Stimulated activated CD4-positive, alpha-beta T cell treated with anti-CD3 and anti-CD28 coated beads, Interleukin-1b, Interleukin-23, amount 100 ng/mL, for 24 hours (primary cell): ENCODE measurements at places on chromosomes 5 and 9.
A peak's percentile ranks its signal among the peaks of the same experiment; 100 is the strongest.

DNA sequence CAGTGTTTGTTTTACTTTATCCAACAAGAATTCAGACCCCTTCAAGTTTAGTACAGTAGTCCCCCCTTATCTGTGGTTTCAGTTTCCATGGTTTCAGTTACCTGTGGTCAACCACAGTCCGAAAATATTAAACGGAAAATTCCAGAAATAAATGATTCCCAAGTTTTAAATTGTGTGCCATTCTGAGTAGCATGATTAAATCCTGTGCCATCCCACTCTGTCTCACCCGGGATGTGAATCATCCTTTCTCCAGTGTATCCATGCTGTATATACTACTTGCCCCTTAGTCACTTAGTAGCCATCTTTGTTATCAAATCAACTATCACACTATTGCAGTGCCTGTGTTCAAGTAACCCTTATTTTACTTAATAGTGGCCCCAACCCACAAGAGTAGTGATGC is 153.8 kb upstream of the RASA1 start:
- no peak for DNase-seq

DNA sequence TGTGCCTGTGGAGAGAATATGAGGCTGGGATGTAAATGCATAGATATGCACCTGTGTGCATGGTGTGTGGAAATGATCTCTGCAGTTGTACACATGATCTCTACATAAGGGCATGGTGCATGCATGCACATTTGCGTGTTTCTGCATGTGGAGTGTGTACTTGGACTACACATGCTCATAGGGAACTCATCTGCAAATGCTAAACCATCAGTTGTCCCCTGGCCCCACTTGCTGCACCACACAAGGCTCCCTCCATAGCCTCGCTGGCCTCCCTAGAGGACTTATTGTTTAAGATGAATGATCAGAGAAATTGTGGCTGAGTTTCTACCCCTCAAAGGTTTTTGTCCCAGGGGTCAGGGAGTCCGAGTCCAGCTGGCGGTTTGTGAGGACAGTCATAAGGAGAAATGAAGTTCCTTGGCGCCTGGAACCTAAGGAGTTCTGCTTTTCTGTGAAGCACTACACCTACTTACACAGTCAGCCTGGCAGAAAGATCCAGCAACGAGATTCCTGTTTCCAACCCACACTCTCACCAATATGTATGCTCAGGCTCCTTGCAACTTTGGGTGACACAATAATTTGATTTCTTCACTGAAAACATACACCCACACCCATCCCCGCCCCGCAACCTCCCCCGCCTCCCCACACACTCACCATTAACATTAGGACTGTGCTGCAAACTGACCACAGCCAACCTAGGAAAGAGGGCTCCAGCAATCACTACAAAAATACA is 79.9 kb upstream of the CPEB4 start:
- DNase-seq = no peak

GRCh38 chr5:92835712-92836111 is 745.3 kb downstream of the NR2F1-AS1 start:
- DNase-seq = no peak

DNA sequence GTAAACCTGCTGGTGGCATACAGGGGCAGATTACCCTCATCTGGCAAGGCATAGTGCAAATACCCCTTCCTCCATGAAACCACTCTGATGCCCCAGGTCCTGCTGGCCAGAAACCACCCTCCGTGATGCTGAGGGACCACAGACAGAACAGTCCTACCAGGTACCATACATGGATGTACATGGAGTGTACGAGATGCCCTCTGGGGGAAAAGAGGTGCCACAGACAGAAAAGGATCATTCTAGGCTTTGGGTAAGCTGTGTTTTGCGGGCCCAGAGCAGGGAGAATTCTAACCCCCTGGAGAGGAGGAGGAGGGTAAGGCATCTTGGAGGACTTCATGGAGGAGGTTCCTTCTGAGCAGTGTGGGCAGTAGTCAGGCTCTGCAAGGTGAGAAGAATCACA is 68.3 kb downstream of the GABBR2 start:
- no peak for DNase-seq

GRCh38 chr5:117424559-117424958 is 849.9 kb upstream of the SEMA6A start:
- DNase-seq = no peak

- peak; percentile 83 for DNase-seq
Measured at GRCh38 chr5:40679148-40679912, 385 bp upstream of the PTGER4 start.

DNA sequence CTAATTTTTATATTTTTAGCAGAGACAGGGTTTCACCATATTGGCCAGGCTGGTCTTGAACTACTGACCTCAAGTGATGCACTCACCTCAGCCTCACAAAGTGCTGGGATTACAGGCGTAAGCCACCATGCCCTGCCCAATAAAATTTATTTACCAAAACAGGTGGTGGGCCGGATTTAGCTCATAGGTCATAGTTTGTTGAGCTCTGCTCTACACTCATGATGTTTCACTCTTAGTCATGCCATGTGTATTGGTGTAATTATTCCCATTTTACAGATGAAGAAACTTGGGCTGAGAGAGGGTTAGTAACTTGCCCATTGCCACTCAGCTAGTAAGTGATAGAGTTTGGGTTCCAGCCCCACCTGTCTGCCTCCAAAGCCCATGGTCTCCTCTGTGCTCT is 93.1 kb upstream of the WWC1 start:
- DNase-seq = no peak

GRCh38 chr9:137247135-137247915 is 3.8 kb upstream of the STPG3 start:
- DNase-seq = no peak

GRCh38 chr9:33285502-33285901 is 4.8 kb upstream of the NFX1 start:
- no peak for DNase-seq

DNA sequence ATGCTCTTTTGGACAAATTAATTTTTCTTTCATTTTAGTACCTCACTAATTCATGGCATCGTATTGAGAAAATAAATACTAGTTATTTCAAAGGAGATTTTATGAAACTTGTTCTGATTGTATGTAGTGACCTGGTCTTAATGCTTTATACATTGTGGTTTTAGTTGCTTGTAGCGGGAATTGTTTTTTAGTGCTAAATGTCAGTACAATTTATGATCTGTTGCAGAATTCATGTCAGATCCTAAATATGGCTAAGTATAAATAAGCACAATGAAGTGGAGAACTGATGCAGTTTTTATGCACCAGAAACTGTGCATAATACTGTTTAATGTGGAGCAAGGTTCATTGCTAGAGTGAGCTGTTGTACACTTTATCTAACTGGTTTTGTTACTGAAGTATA is 308.8 kb downstream of the PJA2 start:
- no peak for DNase-seq

DNA sequence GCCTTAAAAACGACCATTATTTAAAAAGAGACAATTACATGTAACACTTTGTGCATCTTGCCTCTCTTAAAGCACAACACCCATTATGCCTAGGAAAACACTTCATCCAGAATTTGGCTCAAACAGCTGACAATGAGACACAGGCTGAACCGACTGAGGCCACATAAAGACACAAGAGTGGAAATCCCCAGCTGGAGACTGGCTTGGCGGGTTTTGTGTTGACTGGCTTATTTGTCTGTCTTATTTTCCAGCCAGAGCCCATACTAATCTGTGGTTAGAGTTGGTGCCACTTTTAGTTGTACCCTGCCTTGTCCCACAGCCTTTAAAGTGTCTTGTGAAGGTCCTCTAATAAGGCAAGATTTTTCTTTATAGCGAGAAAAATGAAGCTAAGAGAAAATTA is 21.2 kb downstream of the TRIM14 start:
- DNase-seq = no peak

GRCh38 chr5:68182094-68182493 is 33.5 kb upstream of the PIK3R1 start:
- no peak for DNase-seq

GRCh38 chr5:135452321-135453030 is at the start of gene TIFAB:
Gene TIFAB (minus strand): TSS chr5:135452351. CDS start chr5:135449939, 2,412 bp downstream.
- no peak for DNase-seq

DNA sequence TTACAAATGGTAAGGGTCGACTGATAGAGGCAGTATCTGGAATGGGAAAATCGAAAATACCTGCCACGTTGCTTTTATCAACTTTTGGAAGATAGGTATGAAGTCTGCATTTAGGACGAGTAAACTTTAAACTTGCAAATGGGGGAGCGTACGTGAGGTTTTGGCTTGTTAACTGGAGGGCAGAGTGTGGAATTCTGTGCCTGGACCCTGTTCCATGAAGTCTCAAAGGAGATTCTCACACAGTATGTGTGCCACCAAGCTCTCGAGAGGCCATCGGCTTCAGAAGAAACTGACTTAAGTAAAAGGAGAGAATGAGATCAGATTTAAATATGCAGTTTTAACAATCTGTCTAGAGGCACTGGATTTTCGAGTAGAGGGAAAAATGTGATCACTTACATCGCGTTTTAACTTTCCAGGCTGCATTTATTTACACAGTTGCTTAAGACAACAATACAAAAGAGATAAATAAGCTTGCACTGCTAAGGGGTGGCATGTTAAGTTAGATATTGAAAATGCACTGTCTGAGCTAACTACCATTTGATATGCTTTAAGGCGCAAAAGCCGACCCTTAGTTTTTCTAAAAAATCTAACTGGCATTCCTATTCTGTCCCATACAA is 401.6 kb downstream of the EBF1 start:
- DNase-seq = no peak

- no peak for DNase-seq
Measured at GRCh38 chr5:121164632-121165031, 687.0 kb upstream of the FTMT start.

- DNase-seq = no peak
Measured at GRCh38 chr9:38335686-38336085, 56.8 kb upstream of the ALDH1B1 start.

DNA sequence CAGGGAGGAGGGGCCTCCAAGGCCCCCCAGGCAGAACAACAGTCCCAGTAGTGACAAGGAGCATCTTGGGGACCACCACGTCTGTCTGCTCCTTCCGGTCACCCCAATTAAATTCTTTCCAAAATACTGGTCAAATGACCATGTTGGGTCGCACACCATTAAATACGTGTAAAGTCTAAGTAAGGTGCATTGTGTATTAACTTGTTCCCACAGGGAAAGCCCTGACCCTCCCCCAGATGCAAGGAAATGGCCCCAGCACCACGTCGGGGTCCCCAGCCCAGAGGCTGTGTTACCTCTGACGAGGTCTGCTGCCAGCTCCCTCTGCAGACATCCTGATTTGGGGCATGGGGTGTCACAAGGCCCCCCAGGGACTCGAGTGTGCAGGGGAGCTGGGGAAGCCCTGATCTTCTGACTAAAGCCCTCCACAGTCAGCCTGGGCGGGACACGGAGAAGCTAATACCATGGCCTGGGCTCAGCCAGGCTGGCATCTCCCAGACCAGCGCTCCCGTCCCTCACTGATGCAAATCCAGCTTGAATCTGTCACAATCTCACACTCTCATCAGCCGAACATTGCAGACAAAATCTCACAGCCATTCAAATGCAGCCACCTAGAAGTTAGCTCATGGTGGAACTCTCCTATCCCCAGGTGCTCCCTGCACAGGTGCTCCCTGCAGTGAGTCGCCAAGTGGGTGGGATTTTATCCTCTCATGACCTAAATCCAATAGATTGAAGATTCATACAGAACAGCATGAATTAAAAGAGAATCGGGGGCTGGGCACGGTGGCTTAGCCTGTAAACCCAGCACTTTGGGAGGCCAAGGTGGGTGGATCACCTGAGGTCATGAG is 13.6 kb downstream of the TERT start:
- DNase-seq = no peak

GRCh38 chr9:118059484-118060278 is 355.5 kb downstream of the TLR4 start:
- DNase-seq = no peak

GRCh38 chr5:170907758-170908157 is 45.9 kb downstream of the RANBP17 start:
- DNase-seq = no peak

DNA sequence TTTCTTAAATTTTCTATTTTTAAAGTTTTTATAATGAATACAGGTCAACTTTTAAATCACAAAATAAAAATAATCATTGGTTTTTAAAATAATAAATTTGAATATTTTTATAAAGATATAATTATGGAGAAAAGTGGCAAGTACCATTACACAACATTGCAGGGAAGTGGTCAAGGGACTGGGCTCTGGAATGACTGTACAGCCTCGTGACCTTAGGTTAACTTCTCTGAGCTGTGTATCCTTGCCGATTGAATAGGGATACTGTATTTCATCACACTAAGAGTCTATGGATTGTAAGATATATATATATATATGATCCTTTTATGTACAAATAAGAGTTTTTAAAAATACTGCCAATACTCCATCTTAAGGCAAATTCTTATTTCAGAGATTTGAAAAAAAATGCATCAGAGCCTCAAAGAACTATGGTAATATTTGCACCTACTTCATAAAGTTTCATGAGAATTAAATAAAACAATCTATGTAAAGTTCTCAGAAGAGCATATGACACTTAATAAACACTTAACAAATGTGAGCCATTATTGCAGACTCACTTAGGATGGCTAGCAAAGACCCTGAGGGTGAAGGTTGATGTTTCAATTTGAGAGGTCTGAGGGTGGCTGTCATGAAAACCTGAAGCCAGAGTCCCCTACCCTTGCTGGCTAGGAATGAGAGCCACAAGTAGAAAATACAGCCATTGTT is 136.5 kb downstream of the CCDC192 start:
- no peak for DNase-seq

DNA sequence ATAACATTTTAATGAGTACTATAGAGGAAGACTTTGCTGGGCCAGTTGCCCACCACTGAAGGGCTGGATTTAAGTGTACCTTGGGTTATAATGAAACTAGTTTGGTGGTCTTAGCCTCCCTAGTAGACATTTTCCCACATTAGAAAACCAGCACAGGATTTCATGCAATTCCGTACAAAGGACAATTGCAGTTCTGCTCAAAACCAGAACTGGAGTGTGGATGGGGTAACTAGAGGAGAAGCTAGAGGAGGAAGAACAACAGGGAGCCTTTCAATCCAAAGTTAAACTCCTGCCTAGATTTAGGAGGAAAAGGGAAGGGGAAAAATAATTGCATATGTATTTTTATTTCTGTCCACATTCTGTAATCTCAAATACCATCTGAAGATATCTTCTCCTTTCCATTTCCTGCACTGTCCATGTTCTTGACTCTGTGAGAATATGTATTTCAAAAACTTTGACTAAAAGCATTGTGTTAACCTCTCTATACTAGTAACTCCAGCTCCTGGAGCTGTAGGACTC is 97.5 kb upstream of the SSBP2 start:
- DNase-seq = no peak

DNA sequence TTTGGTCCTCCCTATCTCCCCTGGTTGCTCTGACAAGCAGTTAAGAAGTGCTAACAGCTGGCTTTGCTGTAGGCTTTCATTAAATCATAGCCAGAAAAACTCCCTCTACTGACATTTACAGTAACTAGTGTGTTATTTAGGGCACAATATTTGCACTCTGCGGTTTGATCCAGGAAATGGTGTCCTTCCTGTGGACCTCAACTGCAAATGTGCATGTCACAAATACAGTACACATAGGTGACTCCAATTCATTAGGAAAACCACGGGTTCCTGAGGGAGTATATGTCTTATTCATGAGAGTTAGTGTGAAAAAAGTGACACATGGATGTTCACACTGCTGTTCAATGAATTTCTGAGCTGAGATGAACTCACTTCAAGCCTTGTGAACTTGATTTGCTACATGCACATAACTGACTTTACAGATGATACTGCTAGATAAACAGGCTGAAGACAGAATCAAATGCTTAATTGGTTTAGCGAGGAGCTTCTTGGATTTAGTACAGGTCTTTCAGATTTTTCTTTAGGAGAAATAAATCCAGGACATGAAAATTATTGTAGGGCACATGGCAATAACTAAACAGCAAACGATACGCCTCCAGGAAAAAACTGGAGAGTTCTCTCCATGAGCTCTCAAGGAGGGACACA is 281.5 kb downstream of the EFNA5 start:
- no peak for DNase-seq
